ENCODE measurements at places on chromosomes 7 and 10. TPM values are rescaled to one million over a fixed set of nuclear protein-coding genes. Genes with fewer than 3 reads are reported as not detected.

Gene PPIF
- 29.3 TPM for total RNA-seq

DNA sequence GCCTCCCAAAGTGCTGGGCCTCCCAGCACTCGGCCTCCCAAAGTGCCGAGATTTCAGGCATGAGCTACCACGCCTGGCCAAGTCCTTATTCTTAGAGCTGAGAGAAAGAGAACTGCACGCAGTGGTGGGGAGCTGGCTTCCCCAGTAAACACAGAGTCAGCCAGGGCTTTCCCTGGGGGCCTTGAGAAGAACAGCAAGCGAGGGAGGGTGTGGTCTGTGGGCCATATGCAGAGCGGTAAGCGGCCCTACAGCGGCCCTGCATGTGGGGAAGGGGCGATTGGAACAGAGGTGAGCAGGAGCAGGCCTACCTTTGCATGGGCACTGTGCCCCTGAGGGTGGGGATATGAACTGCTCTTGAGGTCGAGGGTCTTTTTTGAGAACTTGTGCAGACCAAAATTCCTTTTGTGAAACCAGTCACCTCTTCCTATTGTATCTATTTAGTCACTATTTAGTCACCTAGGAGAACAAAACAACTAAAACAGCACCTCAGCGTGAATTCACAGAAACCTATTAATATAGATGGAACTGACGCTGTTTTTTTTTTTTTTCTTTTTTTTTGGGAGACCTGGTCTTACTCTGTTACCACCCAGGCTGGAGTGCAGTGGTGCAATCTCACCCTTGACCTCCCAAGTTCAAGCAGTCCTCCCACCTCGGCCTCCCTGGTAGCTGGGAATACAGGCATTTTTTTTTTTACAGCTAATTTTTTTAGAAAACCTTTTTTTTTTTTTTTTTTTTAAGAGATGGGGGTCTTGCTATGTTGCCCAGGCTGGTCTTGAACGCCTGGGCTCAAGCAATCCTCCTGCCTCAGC lies 36.9 kb upstream of the SH2D4B start:
- no peak for DNase-seq

GRCh38 chr10:113843972-113844485 lies 9.9 kb downstream of the DCLRE1A start:
- no peak for DNase-seq

- no peak for DNase-seq
These were observed 110.1 kb upstream of the RAB18 start for GRCh38 chr10:27393961-27394360.

DNA sequence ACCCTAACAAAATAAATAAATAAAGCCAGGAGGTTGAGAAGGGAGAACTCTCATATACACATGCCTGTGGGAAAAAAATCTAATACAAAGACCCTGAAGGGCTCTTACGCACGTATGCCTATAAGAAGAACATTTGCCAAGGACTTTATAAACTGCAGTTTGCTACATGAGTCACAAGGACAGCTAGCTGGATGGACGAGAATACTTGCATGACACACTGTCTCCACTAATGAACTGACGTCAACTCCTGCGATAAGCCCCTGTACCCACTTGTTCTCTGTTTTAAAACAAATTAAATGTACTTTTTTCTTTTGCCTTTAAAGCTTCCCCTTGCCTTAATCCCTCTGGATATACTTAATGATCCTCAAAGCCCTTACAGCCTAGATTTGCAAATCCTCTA lies 374.6 kb upstream of the GHITM start:
- no peak for DNase-seq

Gene RET
- total RNA-seq, result 0.98 TPM

DNA sequence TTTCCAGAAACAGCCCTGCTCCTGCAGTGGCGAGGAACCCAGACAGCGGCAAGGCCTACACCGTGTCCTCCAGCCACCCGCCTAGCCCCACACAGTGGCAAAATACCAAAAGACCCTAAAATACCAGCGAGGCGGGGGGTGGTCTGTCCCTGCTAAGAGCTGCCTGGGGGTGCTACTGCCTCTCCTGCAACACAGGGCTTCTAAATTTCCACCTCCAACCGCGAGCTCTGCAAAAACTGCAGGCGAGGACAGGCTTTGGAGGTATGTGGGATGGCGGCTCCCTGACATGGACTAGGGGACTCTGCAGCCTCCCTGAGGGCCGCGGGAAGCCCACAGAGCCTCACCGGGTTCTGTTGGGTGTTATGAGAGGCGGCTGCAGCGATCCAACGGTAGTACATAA lies 122.3 kb downstream of the WDR37 start:
- peak; percentile 35 for DNase-seq

GRCh38 chr7:155282671-155283070 lies 15.0 kb upstream of the INSIG1 start:
- DNase-seq, result peak; percentile 69

- peak; percentile 93 for DNase-seq
These were observed 17.0 kb upstream of the NODAL start for GRCh38 chr10:70458329-70459060.

Gene GRIFIN
- total RNA-seq, result not detected
